ENCODE measurements at places on chromosomes 13 and 19.

GRCh38 chr19:2327773-2328400, 499 bp downstream of the LSM7 start:
- DNase-seq, result peak; percentile 82

DNA sequence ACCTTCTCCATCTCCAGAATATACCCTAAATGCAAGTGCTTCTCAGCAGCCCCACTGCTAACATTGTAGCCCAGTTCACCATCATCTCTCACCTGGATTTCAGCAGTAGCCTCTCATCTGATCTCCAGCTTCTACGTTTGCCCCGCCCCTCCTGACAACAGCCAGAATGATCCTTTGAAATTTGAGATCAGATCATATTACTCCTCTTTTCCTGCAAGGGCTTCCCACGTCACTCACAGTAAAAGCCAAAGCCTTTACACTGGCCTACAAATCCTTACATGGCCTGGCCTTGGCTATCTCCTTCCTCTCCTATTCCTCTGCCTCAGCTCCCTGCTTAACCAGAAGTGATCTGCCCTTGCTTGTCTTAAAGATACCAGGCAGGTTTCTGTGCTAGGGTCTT, 94.3 kb upstream of the NBEA start:
- DNase-seq, result peak; percentile 35

DNA sequence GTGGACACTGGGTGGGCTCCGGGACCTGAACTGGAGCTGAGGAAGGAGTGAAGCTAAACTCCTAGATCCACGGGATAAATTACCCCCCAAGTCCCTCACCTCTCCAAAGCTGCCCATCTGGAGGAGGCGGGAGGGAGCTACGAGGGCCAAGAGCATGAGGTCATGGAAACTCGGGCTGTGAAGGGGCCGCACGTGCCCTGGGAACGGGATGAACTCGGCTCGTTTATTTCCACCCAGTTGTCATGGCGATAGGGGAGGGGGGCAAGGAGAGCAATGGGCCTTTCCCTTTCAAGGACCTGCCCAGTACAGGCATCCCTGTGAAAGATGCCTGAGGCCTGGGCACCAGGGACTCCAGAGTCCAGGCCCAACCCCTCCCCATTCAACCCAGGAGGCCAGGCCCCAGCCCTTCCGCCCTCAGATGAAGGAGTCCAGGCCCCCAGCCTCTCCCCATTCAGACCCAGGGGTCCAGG, 3.8 kb downstream of the PPP1R12C start:
- DNase-seq, result peak; percentile 91

DNA sequence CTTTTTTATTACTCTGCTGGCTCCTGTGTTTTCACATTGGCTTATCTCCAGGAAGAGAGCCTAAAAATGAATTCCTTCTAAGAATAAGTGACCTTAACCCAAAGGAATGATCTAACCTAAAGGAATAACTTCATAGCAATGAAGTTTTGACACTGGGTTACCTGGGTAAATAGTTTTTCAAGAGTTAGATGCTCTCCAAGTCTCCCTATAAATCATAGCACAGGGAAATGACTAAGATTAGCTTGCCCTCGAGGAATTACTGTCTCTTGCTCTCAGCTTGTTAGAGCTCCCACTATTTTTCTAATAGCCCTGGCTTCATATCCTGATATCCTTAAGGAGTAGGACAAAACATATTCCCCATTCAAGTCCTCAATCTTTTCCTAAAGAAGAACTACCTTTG, 66.3 kb downstream of the SPRY2 start:
- DNase-seq, result no peak

GRCh38 chr13:100933841-100934240, 259.2 kb upstream of the TMTC4 start:
- DNase-seq, result no peak

DNA sequence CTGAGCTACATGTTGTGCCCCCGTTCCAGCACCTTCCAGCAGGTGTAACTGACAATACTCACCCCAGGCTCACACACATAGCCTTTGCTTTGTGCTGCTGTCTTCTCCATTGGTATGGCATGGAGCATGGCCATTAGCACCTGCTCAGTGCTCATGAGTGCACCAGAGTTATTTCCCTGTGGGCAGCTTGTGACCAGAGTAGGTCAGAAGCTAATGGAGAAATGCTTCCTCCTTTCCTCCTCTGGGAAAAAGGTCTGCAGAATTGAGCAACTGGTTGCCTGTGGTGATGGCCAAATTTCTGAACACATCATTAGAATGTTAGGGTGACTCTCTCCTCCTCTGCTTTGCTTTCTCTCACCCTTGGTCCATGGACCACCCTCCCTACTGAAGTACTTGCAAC, 344.5 kb upstream of the TMTC4 start:
- DNase-seq, result no peak

GRCh38 chr19:40305403-40305802, 20.3 kb upstream of the AKT2 start:
- DNase-seq, result peak; percentile 91

DNA sequence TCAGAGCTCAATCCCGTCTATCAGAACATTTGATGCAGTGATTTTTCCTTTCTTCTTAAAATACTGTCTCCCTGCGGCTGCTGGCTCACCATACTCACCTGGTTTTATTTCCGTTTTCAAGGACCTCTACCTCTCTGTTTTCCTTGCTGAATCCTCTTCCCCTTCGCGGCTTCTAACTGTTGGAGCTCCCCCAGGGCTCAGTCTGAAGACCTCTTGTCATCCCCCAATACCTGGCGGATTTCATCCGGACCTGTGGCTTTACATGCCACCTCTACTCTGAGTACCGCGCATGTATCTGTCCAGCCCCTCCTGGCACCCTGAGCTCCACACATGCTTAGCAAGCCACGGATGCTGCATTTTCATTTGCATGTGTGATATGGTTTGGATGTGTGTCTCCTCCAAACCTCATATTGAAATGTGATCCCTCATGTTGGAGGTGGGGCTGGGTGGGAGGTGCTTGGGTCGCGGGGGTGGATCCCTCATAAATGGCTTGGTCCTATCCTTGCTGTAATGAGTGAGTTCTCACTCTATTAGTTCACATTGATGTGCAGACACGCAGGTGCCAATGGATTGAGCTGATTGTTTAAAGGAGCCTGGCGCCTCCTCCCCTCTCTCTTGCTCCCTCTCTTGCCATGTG, 106.2 kb upstream of the LSM14A start:
- DNase-seq, result peak; percentile 33

DNA sequence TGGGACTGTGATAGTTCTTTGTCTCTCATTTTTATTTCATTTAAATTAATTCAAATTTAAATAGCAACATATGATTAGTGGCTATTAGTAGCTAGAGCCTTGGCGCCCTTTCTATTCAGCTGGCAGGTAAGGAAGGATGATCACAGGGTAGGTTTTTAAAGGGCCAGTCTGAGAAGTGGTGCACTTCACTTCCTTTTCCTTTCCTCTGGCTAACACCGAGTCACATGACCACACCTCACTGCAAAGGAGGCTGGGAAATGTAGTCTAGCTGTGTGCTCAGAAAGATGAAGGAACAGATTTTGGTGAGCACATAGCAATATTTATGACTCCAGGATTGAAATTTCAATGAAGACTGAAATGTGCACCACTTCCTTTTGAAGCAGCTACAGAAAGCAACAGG, 128.7 kb downstream of the TSHZ3 start:
- peak; percentile 65 for DNase-seq

DNA sequence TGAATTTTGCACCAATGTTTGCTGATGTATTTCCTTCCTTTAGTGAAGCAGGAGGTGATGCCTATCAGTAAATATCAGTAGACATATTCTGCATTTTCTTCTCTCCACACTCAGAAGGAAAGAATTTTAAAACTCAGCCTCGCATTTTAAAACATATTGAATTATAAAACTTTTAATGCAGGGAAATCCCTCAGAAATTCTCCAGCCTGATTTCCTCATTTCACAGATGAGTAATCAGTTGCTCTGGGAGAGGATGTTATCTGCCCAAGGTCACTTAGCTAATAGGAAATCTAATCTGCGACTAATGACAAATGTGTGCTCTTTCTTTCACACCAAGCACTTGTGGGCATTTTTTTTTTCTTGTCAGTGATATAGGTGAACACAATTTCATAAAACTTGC, 320.6 kb downstream of the ITGBL1 start:
- DNase-seq, result no peak

- no peak for DNase-seq
Measured at GRCh38 chr13:27556109-27556508, 64.2 kb downstream of the LNX2 start.

DNA sequence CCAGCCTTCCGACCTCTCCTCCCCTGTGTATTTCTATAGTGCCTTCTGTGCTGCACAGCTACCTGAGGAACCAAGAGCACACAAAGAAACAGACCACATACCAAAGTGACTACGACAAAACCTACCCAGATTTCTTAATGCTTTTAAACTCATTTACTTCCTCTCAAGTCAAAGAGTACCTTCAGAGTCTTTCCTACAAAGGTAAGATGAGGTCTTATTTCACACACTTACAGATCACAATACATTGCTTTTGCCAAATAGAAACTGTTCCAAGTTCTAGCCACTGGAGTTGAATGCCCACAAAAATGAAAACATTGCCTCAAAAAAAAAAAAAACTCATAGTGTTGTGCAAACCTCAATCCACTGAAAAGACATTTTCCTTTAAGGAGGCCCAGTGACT, 36.4 kb downstream of the TEX26 start:
- no peak for DNase-seq

DNA sequence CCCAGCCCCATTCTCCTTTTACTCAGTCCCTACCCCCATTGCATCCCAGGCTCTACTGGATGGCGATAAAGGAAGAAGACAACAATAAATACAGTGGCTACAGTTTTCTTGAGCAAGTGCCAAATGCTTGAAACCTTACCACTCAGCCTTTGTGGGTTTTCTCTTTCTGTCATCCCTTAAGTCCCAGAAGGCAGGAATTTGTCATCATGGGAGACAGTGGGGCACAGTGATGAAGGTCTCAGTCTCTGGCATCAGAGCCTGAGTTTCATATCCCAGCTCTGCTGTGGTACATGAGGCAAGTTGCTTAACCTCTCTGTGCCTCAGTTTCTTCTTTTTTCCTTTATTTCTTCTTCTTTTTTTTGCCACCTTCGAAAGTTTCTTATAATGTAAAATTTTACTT, 5.1 kb upstream of the COMP start:
- DNase-seq, result no peak

DNA sequence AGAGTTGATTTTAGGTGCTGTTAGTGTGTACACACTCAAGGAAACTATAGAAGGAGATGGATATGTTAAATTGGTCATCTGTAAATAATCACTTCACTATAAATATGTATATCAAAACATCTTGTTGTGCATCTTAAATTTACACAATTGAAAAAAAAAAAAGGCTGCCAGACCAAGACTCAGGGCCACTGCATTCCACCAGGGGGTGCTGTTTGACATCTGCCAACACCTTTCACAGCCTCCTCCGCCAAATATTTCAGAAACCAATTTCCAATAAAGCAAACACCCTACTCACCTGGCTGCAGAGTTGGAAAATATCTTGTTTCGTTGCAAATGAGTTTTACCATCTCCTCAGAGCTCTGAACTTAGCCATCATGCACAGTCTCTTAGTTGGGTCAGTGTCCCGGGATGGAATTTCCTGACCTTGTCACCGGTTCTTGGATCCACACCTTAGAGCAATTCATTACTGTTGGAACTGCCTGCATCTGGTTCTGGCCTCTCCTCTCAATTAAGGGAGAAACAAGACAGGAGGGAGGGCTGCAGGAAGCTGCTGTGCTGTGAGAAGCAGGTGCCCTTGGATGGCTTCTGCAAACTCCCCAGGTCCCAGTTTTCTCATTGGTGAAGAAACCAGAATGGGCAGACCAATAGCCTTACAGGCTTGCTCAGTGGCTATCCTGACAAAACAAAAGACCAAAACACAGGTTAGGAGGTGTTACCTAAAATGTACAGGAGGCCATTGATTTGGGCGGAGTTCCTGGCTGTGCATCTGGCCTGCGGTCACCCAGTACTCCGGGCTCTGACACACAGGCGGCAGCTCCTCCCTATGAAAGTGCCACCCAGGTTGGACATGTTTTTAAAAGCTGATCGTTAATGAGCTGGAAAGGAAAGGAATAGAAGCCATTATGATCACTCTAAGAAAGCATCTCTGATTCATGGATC, 746.6 kb downstream of the UQCRFS1 start:
- peak; percentile 78 for DNase-seq

- DNase-seq, result no peak
Measured at GRCh38 chr19:35265900-35266519, 2.8 kb upstream of the USF2 start.

DNA sequence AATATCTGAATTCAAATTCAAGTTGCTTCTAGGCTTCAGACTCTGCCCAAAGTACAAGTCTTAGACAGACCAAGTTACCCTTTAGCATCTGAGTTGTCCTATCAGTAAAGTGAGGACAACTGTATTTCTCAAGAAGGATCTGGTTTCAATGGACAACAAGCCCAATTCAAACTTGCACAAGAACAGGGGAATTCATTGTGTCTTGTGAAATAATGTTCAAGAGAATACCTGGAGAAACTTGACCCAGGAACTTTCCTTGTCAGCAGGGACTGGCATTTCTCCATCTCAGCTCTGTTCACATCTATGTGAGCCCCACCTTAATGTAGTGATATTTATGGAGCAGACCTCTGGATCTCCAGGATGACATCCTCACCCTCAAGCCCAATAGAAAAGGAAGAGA, 894.9 kb upstream of the SLC10A2 start:
- no peak for DNase-seq

- peak; percentile 98 for DNase-seq
Measured at GRCh38 chr19:48513289-48514122, 1.9 kb upstream of the LMTK3 start.

- DNase-seq, result no peak
Measured at GRCh38 chr13:75738841-75739240, 102.7 kb downstream of the LMO7 start.

DNA sequence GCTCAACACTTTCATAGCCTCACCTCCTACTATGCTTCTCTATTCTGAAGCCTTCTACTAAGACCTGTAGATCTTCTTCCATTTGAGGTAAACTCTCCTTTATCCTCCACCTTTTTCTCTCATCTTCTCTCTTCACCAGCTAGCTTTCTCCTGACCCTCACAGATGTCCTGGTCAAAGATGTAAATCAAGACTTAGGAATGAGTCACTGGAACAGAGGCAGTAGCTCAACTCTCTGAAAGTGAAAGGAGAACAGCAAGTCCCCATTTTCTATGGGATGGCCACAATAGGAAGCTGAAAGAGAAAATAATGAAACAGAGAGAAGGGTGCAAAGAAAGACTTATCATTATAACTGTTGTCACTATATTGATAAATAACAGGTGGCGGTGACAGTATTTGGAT, 86.1 kb upstream of the DOCK9 start:
- no peak for DNase-seq

GRCh38 chr13:32022311-32022710, 9.3 kb upstream of the FRY start:
- no peak for DNase-seq

DNA sequence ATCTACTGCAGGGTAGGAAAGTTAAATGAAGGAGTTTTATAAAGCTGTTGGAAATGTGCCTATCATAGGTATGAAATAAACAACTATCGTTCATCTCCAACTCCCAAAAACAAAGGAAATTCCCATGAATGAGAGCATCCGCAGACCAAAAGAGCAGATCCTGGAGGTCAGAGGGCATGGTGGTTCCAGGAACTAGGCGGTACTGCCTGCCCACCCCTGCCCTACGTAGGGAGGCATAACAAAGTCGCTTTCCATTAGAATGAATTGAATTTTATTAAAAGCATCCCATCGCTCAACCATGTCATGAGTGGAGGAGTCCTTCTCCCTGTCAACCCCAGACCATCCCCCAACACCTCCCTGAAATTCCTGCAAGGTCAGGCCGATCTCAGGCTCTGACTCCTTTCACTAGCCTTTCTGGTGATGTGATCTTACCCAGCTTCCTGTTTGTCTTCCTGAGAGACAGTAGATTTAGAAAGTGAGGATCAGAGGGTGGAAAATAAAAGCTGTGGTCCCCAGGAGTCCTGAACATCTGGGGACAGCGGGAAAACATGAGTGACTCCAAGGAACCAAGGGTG, at the start of gene CLEC4M:
TSS of gene CLEC4M (plus strand) at position 525 of the 575 bp plus-strand sequence. CDS start at position 549, 24 bp downstream.
- DNase-seq, result no peak
